Inflammatory macrophage treated with lipopolysaccharide for 1 hour (primary cell): ENCODE measurements at places on chromosomes 5 and 9.

- DNase-seq, result no peak
Observed at GRCh38 chr9:971901-972500, 4.5 kb upstream of the DMRT3 start.

- DNase-seq, result no peak
Observed at GRCh38 chr5:446066-446882, 3.3 kb downstream of the EXOC3 start.

DNA sequence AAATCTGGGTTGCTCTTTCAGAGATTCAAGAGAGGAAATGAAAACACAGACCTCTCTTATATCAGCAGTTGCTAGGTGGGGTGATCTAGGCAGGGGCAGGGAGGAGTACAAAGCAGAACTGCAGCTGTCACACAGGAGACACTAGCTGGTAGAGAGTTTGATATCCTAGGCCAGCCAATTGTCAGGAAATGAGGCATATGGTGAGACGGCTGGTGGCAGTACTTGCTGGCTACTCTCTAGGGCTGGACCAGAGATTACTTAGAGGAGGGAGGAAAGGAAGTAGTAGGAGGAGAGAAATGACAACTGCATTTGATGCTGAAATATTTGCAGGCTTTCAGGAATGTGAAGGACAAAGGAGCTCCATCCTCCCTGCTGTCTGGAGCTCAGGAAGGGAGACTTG is 113.8 kb downstream of the TRIM32 start:
- DNase-seq, result no peak

GRCh38 chr5:147559749-147560148 is 49.9 kb upstream of the DPYSL3 start:
- no peak for DNase-seq

GRCh38 chr9:114472765-114473446 is 32.4 kb downstream of the WHRN start:
- no peak for DNase-seq

GRCh38 chr9:128528445-128529160 is 23.8 kb upstream of the SPTAN1 start:
- no peak for DNase-seq

- no peak for DNase-seq
Observed at GRCh38 chr5:153352685-153353219, 137.7 kb upstream of the GRIA1 start.

DNA sequence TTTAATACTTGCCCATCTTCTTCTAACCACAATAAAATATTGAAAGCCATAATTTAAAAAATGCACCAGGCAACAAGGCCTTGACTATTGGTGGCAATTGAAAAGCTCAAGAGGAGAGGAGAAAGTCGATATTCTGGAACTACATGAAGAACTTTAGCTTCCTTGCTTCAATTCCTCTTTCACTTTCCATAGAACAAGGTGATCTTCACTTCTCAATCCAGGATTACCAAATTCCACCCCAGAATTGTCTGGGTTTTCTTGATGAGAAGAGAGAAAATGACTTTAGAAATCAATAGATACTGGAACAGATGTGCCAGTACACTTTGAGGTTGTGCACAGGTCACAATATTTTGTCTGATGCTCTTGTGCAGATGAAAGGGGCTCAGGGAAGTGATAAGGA is 52.2 kb downstream of the PTCD2 start:
- DNase-seq, result peak; percentile 19

DNA sequence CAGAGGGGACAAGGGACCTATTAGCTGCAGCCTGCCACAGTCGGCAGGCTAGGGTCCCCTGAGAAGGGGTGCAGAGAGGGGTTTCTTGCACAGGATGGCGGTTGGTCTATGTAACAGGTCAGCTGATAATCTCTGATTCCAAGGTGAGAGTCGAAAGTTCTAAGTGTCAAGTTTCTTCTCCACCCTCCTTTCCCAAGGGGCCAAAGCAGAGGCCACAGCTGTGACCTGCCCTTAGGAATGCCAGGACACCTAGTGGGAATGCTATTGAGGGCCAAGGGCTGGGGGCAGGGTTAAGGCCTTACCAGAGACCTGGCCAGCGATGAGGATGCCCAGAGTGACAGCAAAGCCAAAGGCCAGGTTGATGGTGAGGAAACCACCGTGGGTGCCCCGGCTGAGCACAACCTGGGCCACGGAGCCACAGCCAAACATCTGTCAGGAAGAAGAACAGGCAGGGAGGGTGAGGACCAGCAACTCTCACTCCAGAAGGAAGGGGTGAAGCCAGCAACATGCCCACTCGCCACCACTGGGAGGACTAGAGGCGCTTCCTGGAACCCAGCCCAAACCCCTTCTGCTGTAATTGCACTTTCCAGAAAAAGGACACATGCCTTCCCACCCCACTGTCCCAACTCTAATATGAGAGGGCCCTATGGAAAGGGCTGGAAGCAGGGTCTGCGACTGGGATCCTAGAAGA is 3.8 kb downstream of the AQP3 start:
- DNase-seq, result no peak

GRCh38 chr9:136049491-136050265 is 45.4 kb downstream of the NACC2 start:
- no peak for DNase-seq
